ENCODE measurements at places on chromosomes 3 and 15.
A peak's percentile ranks its signal among the peaks of the same experiment; 100 is the strongest.

- DNase-seq = peak; percentile 17
Observed at GRCh38 chr3:159765030-159765859, 223.4 kb upstream of the IL12A start.

- DNase-seq = no peak
Observed at GRCh38 chr15:78102741-78103140, 10.4 kb downstream of the SH2D7 start.

GRCh38 chr15:48360841-48361240 lies 29.6 kb downstream of the DUT start:
- DNase-seq = no peak

- no peak for DNase-seq
Observed at GRCh38 chr15:31607656-31608055, 281.0 kb downstream of the KLF13 start.

DNA sequence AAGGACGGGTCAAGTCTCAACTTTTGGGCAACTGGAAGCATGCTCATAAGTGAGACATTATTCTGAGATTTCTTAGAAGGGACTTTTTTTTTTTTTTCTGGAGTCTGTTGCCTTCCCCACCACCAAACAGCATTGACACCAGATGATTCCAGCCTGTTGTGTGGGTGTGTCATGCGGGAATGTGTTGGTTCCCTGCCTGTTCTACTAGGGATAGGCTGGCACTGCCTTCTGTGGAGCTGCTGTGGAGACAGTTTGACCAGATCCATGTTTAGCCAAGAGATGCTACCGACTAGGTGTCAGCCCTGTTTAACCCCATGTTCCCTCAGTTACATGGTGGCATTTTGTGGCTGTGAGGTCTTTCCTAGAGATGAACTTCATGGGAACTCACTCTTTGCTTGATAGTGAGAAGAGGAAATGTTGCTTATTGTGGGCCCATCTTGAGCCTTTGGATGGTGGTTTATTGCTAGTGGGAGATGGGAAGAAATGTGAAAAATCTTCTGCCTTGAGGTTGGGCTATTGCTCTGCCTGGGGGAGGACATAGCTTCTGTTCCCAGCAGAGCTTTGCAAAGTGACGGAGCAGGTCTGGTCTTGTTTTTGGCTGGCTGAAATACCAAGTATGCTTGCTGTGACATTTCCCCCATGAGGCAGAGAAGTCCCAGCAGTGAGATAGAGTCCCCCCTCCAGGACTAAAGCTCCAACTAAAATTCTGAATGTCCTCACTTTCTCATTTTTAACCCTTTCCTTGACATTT lies 31.3 kb downstream of the TRAK1 start:
- DNase-seq = no peak

DNA sequence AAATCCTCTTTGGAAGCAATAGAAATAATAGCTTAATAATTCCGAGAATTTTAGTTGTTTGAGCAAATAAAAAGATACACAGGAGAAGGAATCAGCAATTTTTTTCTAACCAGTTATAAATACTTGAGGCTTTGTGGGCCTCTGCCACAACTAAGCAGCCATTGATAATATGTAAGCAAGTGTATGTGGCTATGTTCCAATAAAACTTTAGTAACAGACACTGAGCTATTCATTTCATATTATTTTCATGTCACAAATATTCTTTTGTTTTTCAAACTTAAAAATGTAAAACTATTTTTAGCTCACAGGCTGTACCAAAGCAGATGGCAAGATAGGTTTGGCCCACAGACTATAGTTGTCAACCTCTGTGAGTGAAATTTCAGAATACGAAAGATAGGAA lies 85.7 kb downstream of the MSL2 start:
- DNase-seq = no peak

DNA sequence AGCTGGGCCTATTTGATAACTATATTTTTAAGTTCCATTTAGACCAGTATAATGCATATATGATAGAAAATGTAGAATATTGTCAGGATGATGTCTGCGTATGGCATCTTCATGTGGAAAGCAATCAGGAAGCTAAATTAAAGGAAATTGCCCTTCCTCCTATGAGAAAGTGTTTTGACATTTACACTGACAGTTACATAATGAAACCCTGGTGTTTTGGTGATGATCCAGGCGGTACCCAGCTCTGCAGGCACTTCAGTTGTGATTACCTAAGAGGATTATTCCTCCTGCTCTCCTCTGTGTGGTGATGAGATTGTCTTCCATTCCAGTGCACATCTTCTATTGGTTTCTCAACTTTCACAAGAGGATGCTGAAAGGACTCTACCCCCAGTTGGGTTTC lies 126.5 kb upstream of the MITF start:
- DNase-seq = no peak

DNA sequence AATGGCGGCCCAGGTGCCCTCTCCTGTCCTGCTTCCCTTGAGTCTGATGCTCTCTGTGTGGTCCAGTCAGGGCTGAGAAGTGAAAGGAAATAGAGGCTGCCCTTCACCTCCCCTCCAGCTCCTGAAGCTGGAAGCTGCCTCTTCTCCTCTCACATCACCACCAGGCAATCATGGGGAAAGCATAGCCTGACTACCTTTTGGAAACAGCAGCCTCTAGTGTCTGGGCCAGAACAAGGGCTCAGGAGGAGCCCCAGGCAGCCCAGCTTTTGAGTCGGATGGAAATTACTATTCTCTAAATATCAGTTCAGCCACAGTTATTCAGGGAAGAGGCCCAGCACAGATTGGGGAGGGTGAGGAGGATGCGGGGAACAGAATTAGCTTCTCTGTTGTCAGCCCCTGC lies 43.3 kb upstream of the CCDC174 start:
- no peak for DNase-seq

- DNase-seq = no peak
Observed at GRCh38 chr3:29026286-29026685, 254.6 kb upstream of the RBMS3 start.

DNA sequence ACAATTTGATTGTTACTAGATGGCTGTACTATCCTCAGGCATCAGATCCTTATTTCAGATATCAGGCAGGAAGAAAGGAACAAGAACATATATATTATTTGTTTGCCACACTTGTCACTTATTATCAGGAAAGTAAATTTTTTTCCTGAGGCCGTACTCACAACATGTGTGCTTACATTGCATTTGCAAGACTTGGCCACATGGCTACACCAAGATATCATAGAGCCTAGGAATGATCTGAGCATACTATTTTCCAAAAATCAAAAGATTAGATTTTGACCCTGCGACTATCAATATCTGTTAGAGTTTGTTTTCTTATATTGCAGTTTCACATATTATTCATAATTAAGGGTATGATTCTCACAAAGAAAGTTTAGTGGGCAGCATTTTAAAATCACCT lies 426.2 kb upstream of the BCHE start:
- DNase-seq = no peak

GRCh38 chr3:114716126-114716525 lies 422.3 kb downstream of the TIGIT start:
- DNase-seq = no peak

DNA sequence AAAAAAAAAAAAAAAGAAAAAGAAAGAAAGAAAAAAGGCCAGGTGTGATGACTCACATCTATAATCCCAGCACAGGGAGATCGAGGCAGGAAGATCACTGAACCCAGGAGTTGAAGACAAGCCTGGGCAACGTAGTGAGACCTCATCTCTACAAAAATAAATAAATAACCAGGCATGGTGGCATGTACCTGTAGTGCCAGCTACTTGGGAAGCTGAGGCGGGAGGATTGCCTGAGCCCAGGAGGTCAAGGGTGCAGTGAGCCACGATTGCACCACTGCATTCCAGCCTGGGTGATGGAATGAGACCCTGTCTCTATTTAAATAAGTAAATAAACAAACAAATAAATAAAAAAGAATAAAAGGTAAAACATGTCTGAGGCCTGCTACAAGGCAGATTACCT lies 39.3 kb upstream of the LACTB start:
- DNase-seq = no peak

DNA sequence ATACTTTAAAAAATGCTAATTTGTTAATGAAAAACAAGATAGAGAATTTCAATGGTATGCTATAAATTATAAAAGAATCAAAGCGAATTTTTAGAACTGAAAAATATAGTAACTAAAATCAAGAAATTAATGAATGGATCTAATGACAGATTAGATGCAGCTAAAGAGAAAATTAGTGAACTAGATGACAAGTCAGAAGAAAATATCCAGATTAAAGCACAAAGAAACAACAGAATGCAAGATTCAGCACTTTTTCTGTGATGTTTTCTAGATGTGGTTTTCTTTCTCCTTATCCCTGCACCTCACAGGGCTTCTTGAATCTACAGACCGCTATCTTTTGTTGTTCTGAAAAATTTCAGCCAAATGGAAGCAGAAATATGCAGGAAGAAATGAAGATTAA lies 54.4 kb downstream of the INO80 start:
- DNase-seq = no peak

GRCh38 chr3:105688821-105689220 lies 180.0 kb downstream of the CBLB start:
- DNase-seq = no peak

- DNase-seq = peak; percentile 17
Observed at GRCh38 chr15:64247906-64248541, 85.2 kb upstream of the PPIB start.
